ENCODE measurements at places on chromosomes 6 and 20.

DNA sequence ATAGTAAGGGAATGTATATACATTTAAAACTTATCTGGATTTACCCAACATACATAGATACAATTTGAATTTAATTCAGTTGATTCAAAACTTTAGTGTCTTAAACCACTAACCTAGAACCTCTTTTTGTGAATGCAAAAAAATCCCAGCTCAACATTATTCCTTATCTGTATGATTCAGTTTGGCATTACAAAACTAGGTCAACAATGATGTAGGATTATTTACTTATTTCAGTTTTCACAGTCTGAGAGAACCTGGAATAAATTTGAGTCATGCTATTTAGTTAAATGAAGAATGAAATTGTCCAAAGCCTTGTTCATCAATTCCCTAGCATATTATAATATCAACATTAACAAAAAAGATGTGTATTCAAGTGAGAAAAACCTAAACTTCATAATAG lies 7.4 kb upstream of the PLCB1 start:
- no peaks in the 10 kb centered on the region for H3K27me3 ChIP-seq
- no peaks in the 10 kb centered on the region for H3K36me3 ChIP-seq
- H3K27ac ChIP-seq: no peak overlapping the region
- no peaks in the 10 kb centered on the region for H3K4me1 ChIP-seq
- no peak for DNase-seq
- H3K4me3 ChIP-seq: no peak overlapping the region

- no peak for DNase-seq
- H3K4me3 ChIP-seq: no peak overlapping the region
Measured at GRCh38 chr20:41393705-41394066, 27.1 kb upstream of the EMILIN3 start.

DNA sequence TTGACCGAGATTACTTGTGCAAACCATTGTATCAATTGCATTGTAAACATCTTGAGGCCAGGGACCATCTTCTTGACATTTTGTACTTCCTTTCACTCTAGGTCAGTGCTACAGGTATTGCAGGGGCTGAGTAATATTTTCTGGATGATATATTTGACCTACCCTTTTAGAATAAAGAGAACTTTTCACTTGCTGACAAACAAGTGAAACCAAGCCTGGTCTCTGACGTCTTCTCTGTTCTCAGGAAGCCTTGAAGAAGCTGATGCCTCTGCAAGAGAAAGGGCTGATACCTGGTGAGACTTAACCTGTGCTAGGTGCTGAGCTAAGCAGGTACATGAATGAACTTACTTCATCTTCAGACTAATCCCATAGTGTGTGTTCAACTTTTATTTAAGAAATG lies 60.5 kb upstream of the GGTLC1 start:
- peaks cover 12% of the 10 kb centered on the region for H3K4me1 ChIP-seq
- H3K27me3 ChIP-seq: no peaks in the 10 kb centered on the region
- H3K4me3 ChIP-seq: no peak overlapping the region
- no peak for DNase-seq
- H3K36me3 ChIP-seq: no peaks in the 10 kb centered on the region
- no peak overlapping the region for H3K27ac ChIP-seq

DNA sequence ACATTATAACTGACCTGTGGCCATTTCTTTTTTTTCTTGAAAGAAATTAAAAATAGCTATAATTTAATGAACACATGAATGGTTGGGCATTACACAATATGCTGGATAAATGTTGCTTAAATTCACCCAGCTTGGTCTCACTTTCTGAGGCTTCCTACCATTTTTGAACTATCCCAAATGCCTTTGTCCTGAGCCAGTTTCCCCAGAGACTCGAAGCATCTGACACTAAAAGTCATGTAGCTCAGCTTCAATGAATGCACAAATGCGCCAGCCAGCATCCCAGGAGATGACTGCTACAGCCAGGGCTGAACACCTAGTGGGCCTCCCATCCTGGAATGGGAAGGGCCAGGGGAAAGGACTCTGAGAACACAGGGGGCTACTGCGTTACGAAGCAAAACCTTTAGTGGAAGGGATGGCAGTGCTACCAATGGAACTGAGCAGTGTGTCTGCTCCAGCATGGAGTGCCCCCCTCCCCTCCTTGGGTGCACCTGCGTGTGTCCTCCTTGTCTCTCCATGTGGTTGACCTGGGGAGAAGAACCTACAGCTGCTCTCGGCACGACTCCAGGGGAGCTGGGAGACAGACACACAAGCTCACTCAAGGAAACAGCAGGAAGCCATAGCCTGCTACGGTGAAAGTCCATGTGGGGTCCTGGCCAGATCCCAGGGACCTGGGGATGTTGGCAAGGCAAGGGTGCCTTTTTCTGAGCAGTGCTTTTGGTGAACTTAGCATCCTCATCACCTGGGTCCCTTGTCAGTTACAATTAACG lies 60.9 kb downstream of the IRF4 start:
- H3K4me1 ChIP-seq: peaks cover 3% of the 10 kb centered on the region
- DNase-seq: no peak
- H3K4me3 ChIP-seq: no peak overlapping the region
- H3K27ac ChIP-seq: no peak overlapping the region

DNA sequence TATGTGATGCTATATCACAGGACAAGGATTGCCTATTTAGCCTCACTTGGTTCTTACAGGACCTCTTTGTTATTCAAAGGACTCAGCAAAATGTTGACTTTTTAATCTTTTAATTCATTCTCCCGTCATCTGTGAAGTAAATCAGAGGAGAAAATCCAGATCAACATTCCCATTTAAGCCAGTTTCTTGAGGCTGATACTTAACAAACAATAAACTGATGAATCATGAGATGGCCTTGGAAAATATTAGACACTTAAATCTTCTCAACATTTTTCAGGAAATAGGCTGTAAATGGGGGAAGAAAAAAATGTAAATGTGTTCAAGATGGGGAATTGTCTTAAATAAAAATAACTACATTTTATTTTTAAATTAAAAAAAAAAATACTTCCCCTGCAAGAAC lies 55.9 kb upstream of the UBR2 start:
- H3K4me3 ChIP-seq: no peak overlapping the region
- H3K4me1 ChIP-seq: no peaks in the 10 kb centered on the region
- no peak for DNase-seq
- H3K36me3 ChIP-seq: no peaks in the 10 kb centered on the region

GRCh38 chr6:75210885-75211739 lies 5.3 kb upstream of the COL12A1 start:
- peaks cover 49% of the 10 kb centered on the region for H3K27me3 ChIP-seq
- H3K4me1 ChIP-seq: peaks cover 17% of the 10 kb centered on the region
- H3K36me3 ChIP-seq: no peaks in the 10 kb centered on the region
- peak; percentile 30 for DNase-seq
- H3K27ac ChIP-seq: no peak overlapping the region
